ENCODE measurements at places on chromosomes 1 and 21.

GRCh38 chr1:230172016-230172537, 105.0 kb downstream of the GALNT2 start:
- no peak for DNase-seq

- no peak for DNase-seq
Measured at GRCh38 chr1:75720820-75721219, 3.7 kb upstream of the ACADM start.

- no peak for DNase-seq
Measured at GRCh38 chr1:208524925-208525324, 280.7 kb upstream of the PLXNA2 start.

- no peak for DNase-seq
Measured at GRCh38 chr1:43994794-43995790, 3.7 kb downstream of the CCDC24 start.

DNA sequence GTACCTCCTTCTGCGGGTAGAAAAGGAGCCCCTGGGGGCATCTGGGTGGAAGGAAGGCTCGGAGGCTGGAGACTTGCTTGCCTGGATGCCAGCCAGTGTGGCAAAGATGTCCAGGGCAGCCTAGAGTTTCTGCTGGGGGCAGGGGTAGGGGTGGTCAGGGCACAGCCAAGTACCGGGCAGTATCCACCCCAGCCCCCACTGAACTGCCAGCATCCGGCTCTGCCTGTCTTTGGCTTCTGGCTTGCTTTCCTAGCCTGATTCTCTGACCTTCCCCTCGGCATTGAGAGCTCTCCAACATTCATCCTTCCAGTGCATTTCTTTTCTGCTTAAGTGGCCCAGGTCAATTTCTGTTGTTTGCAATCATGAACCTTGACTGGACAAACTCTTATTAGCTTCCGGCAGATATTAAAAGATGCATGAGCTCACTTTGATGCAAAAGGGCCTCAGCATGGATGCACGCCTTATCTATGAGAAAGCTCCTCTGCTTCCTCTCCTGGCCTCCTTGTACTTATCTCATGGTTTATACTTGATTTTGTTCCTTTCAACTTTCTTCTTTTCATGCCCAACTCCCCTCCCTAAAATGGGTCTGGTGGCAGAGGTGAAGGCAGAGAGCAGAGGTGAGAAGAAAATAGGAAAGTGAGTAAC, 116.9 kb downstream of the HLCS start:
- no peak for DNase-seq

- DNase-seq: no peak
Measured at GRCh38 chr1:234631721-234632125, 21.7 kb upstream of the IRF2BP2 start.

DNA sequence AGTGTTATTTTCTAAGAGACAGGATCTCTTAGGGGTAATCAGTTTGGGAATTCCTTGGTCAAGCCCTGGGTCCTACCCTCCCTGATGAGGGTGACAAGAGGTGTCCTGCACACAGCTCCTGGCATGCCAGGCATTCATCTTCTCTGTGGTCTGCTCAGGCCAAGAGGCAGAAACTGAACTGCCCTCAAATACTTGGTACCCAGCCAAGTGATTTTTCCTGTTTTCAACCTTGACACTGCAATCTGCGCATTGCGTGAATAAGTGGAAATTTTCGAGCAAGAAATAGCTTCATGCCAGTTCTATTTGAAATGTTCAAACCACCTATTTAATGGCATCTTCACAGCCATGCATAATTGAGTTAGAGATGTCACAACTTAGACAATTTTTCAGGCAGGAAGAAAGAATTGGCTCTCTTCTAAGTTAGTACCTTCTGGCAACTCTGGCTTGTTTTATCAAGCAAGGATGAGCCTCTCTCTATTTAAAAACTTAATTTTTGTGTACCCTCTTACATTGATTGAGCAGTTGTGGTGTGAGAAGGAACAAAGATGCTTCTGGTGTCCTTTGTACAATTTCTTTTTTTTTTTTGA, 27.0 kb downstream of the DNM3 start:
- DNase-seq: no peak

DNA sequence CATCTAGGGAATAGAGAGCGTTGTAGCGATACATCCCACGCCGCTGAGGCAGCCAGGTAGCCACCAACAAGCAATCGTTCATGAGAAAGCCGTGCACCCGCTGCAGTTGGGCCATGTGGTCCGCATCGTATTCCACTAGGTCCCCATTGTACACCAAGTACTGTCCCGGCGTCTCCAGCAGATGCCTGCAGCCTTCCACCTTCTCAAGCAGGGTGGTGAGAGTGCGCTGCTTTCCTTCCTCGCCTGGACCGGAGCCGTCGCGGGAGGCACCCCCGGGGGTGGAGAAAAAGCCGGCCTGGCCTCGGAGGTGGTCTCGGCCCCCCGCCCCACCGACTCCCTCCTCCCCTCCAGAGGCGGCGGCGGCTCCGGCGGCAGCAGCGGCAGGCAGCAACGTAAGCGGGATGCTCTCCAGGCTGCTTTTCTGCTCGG, 595 bp downstream of the EXOC8 start:
- no peak for DNase-seq

GRCh38 chr1:52123622-52124021, 18.3 kb upstream of the ZFYVE9 start:
- no peak for DNase-seq

DNA sequence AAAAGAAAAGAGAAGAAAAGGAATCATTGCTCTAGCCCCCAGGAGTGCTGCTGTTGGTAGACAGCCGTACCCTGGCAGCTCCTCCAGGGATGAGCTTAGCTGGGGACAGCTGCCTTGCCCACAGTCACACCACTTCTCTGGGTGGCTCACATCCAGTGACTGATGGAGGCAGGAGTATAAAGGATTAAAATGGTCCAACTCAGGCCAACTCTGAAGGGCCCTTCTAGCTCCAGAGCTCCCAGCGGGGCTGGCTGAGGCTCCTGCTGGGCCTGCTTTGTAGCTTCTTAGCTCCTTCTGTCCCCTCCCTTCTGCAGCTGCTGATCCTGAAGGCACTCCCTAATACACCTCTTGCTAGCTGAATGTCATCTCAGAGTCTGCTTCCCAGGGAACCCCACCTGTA, 4.4 kb downstream of the CITED4 start:
- no peak for DNase-seq

GRCh38 chr1:89710498-89711139, 77.7 kb downstream of the LRRC8C start:
- DNase-seq: no peak

DNA sequence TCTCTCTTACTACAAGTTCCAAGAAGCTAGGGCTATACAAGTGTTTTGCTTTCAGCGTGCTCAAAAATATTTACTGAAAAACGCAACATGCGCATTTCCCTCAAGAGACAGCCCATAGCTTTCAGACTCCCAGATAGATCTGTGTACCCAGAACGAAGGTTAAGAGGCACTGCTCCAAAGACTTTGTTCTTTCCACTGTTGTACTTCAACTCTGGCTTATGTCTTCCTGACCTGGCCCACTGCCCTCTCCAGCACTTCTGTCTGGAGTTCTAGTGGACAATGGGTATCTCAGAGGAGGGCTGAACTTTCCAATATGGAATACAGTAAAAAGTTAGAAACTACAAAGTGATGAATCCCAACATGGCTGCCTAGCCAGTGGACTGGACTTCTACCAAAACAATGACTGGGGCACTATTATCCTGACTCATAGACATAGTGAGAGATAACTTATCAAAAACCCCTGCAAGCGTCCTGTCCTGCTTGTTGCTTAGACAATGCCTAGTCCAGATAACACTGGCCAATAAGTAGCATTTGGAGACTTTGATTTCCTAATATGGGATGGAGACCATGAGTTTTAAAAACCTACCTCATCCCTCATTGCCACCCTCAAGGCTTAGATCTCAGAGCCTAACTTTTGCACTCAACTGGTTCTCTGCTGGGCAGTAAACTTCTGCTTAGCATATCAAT, 8.8 kb upstream of the ADAR start:
- DNase-seq: no peak

DNA sequence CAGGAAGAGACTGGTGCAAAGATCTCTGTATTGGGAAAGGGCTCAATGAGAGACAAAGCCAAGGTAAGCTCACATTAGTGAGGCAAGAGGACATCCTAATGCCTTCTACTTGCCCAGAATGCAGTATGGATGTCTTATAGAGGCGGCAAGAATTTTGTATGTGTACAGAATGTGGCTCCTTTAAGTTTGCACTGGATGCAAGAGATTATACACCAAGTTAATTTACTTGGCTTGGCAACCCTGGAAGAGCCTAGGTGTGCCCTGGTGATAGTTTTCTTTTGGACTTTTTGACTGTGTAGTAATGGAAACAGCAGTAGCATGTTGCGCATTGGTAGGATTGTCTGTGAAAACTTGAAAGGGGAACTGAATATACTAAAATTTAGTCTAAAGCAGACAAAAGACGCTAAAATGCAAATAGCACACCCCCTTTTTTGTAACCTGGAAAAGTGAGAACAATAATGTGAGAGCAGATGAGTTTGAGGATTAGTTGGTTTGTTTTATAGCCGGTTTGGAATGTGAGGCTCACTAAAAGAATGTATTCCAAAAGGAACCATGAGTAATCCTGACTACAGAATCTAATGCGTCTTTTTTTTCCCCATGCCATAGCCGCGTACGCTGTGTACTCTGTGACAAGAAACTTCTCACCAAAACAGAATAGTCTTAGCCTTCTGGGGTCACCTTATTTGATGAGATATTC, 18.1 kb downstream of the KHDRBS1 start:
- DNase-seq: no peak

- DNase-seq: no peak
Measured at GRCh38 chr1:185315445-185316071, 1.5 kb downstream of the IVNS1ABP start.
